Pulmonary artery endothelial cell (primary cell): ENCODE measurements at places on chromosomes 4 and X. TPM values are rescaled to one million over a fixed set of nuclear protein-coding genes. Genes with fewer than 3 reads are reported as not detected.

GRCh38 chr4:4823621-4824162, 35.8 kb upstream of the MSX1 start:
- DNase-seq = no peak

DNA sequence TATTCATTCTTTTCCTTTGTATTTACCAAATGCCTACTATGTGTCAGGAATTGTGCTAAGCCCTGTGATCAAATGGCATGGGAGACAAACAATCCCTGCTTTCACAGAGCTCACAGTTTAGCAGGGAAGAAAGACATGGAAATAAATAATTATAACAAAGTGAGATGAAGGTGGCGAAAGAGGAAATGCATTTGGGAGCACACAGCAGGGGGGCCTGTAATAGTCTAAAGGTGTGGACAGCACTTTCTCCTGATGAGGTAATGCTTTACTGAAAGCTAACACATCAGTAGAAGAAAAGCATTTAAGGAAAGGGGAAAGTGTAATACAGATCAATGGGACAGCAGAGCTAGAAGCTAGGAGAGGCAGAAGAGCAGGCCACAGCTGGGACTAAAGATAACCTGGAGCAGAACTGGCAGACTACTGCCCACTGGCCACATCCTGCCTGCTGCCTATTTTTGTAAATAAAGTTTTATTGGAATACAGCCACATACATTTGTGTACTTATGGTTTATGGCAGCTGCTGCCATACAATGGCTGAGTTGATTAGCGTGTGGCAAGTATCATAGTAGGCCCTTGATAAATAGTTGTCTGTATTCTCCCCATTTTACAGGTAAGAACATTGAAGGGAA, 67.1 kb upstream of the TAPT1 start:
- no peak for DNase-seq

GRCh38 chr4:53717064-53717549, 125.8 kb upstream of the LNX1 start:
- no peak for DNase-seq

MAGEB16 gene
- not detected in 2 replicates for total RNA-seq
